ENCODE measurements at places on chromosomes 7 and 10.

GRCh38 chr10:18501198-18501597 is 150.2 kb downstream of the NSUN6 start:
- no peak for DNase-seq

DNA sequence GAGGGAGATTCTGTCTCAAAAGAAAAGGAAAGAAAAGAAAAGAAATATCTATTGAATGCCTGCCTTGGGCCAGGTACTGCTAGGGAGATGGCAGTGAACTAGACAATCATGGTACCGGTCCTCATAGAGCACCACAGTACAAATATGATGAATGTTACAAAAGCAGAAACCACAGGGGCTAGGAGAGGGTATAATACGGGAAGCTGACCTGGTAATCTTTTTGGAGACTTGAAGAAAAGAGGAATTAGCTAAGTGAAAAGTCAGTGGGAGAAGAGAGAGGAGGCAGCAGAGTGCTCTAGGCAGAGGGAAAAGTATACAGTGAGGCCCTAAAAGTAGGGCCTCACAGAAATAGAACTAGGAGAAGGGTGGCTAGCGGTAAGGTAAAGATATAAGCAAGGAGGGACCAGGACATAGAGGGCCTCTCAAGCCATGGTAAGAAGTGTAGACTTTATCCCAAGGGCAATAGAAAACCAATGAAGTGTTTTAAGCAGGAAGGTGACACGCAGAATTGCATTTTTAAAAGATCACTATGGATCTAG is 42.8 kb upstream of the WNT8B start:
- DNase-seq, result no peak

DNA sequence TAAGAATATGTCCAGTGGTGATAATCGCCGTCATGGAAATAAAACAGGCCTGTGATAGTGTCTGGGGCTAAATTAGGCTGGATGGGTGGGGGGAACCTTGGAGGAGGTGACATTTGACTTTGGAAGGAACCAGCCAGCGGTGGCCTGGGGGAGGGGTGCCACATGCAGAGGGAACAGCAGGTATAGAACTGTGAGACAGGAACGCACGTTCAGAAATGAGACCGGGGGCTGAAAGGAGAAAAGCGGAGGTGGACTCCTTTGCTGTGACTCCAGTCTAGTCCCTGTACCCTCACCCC is 2.6 kb upstream of the CYP26A1 start:
- DNase-seq, result no peak

DNA sequence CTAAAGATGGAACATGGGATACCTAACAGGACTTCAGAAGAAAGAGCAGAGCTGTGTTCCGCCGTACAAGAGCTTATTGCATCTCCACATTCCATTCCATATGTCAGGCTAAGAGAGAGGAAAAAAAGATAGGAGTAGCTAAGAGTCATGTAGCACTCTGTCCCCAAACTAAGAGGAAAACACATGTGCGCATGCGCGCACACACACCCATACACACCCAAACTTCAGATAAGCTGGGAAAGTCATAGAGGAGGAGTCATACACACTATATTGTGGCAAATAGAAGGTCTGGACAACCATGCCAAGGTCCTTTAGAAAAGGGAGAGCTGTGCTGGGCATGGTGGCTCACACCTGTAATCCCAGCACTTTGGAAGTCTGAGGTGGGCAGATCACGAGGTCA is 132.4 kb downstream of the RAB11FIP2 start:
- no peak for DNase-seq

DNA sequence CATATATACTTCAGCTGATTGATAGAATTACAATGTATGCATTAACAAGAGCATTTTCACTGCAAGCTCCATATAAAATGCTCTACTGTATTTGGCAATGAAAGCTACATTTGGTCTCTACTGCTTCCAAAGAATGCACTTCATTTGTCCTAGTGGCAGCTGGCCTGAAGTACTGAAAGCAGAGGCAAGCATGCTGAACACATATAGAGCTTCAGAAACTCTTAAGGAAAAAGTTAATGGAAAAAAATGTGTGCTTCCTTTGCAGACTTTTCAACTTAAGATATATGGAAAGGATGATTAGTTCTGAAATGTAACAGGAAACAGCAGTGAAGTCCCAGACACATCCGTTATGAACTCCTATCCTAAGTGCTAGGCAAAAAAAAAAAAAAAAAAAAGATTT is 537.1 kb upstream of the POM121L12 start:
- DNase-seq, result no peak

DNA sequence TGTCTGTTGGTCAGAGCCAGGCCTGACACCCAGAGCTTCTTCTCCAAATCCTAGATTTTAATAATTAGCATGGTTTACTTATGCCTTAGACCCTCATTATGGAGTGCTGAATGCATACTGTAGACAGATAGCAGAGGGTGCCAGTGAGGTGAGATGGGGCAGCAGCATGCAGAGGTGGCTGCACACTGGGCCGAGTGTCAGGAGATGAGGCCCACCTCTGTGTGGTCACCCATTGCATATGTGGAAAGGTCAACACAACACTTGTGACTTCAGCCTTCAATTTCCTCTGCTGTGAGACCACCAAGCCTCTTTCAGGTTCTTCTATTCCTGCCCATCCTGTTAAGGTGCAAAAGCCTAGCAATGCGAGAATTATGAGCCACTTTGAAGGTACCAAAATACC is 39.7 kb upstream of the NMT2 start:
- DNase-seq, result no peak

DNA sequence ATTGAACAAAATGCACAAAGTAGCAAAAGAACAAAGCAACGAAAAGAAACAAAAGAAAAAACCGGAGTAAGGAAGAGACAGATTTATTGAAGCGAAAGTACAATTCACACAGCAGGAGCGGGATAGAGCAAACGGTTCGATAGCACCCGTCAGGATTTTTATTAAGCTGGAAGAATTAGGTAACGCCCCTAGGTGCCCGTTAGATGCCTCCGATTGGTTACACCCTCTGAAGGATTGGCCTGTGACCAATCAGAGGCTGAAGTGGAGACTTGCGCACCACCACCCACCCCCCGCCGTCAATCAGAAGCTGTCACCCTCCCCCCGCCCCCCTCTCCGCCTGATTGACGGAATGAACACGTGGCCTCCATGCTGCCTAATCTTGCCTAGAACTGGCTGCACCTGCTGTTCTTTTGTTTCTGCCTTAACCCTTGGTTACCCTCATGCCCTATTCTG is 16.8 kb downstream of the OCM2 start:
- peak; percentile 18 for DNase-seq

DNA sequence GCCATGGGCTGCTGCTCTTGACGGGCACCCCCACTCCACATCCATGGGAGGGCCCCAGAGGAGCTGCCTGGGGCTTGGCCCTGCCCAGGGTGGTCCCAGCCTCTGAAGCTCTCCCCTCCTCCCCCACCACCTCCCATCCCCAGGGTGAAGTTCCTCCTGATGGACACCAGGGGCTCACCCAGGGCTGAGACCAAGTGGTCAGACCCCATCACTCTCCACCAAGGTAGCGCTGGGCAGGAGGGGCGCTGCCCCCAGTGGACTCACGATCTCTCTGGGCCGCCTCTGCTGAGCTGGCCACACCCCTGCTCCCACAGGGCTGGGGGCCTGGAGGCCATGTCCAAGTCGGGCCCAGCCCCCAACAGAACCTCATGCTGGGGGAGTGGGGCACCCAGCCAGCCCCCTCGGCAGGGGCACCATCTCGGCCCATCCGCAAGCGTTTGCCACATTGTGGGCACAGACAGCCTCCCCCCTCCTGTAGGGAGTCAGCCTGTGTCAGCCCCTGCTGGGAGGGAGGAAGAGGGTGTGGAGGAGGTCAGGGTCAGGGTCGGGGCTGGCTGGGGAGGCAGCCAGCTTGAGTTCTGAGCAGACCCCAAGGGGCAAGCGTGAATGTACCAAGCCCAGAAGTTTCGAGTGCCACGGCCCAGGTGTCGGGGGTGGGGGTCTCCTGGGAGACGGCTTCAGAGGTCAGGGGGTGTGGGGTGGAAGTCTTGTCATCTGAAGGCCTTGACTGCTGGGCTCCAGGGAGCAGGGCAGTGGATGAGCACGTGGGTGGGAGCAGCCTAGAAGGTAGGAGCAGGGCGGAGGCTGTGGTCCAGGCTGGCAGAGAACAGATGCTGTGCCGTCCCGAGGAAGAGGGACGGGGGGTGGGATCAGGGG is 2.8 kb downstream of the UPK3B start:
- DNase-seq, result no peak

DNA sequence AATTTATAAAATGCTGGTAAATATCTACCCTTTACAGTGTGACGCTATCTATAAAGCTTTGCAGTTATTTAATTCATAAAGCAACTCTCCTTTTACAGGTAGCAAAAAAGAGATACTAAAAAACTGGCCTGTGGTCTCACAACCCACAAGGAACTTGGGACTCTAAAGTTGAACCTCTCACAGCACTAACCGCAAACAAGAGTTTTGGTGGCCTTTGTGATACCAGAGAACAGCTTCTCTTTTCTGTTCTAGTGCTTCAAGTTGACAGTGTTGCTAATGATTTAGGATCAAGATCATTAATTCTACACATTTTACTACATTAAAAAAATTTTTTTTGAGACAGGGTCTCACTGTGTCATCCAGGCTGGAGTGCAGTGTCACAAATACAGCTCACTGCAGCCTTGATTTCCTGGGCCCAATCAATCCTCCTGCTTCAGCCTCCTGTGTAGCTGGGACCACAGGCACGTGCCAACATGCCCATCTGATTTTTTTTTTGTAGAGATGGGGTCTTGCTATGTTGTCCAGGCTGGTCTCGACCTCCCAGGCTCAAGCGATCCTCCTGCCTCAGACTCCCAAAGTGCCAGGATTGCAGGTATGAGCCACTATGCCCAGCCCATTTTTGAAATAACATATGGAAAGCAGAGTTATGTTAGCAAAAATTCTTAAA is 56.0 kb upstream of the ST8SIA6 start:
- DNase-seq, result no peak

DNA sequence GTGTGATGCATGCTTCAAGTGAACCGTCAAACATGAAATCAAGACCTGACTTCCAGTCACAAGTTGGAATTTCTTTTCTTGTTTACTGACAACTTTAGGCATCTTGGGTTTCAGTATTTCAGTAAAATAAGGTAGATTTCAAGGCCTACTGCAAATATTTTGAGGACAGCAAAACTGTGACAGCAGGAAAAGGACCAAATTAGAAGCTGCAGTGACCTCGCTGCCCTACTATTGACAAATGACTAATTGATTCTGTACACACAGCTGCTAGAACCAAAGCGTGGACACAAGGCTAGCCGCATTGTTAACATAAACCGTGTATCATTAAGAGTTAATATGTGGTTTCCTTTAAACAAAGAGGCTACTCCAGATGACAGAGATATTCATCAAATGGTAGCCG is 105.7 kb upstream of the SEC61G start:
- DNase-seq, result no peak
